ENCODE measurements at places on chromosomes 5 and 9.
A peak's percentile ranks its signal among the peaks of the same experiment; 100 is the strongest.

DNA sequence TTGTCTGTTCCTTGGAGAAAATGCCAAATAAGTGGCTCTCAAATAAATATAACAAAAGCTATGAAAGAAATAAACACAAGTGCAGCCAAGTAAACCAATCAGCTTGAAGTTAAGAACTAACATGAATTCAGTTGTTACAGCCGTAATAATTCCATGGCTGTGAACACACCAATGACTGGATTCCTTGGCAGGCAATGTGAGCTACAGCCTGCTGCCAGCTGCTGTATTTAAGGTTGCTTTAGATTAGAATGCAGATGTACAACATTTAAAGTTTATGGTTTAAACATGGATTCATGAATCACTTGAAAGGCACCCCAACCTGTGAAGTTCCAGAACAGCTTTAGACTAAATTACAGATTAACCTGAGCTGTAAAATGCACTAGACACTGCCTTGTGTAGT lies 626.4 kb upstream of the SEMA6A start:
- no peak for DNase-seq

GRCh38 chr5:79055017-79055416 lies 14.5 kb downstream of the DMGDH start:
- no peak for DNase-seq

DNA sequence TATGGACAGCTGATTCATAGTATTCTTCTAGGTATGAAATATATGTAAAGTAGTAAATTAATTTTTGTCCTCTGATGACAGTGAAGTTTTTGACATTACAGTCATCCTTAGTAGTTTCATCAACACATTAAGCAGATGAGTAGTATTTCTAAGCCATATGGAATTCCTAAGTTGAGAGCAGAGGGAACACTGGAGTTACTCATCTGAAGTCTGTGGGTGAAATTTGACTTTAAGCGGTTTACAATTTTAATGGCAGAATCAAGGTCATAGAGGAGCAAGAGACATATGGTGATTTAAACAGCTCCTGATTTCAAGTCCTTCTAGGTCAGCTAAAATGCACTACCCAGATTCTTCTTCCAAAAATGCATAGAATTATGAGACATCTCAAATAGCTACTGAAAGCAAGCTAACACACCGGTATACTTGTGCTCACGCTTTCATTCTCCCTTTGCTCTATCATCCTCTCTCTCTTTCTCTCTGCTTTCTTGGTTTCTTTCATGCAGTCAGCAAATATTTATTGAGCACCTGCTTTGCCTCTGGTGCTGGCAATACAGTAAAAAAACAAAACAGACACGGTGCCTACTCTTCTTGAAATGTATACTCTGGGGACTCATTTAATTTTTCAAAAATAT lies 235.9 kb downstream of the FER start:
- DNase-seq = no peak

- no peak for DNase-seq
Measured at GRCh38 chr5:152264645-152265254, 140.3 kb downstream of the NMUR2 start.

DNA sequence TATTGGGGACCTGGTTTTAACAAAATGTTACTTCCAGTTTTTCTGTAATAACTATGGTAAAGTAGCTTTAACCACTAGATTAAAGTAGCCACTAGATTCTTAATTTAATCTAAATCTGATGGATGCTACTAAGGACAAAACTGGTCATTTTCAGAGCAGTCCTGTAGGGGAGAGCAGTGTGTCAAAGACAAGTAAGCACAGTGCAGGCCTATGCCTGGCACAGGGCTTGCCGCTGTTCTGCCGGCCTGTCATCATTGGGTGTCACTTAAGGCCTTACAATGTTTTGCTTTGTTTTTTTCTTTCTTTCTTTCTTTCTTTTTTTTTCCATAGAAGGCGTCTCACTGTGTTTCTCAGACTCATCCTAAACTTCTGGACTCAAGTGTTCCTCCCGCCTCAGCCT lies 53.0 kb upstream of the NXNL2 start:
- DNase-seq = no peak

DNA sequence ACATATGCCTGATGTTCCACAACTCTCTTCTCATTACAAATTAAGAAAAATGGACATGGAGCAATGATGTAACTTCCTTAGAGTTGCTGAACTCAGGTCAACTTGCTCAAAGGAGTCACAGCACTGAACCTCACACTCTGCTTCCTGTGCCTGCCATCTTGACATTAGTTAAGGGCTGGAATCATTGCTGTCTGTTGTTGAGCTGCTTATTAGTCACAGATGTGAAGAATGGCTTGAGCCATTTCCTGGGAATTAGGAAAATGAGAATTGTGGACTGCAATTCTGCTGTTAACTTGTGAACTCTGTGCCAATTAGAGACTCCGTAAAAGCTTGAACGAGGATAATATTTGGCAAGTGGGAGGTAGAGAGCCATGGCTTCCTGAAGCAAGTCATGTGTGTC lies 212.0 kb downstream of the ADAMTS12 start:
- no peak for DNase-seq

DNA sequence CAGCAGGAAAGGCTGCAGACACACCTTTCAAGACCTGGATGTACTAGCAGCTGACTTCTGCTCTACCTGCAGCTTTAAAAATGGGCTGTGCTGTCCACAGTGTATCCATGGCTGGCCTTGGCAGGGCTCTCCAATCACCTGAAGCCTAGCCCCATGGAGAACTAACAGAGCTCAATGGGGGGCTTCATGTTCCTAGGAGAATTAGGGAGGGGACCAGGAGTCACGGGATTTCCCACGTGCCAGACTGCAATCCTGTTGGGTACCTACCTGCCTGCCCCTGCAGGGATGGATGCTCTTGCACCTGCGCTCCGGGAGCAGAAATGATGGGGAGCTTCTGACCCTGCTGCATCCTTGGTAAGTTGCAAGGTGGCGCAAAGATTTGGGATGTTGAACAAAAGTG lies 462.1 kb downstream of the ICE1 start:
- DNase-seq = no peak

GRCh38 chr5:98793223-98793622 lies 19.8 kb downstream of the RGMB start:
- DNase-seq = no peak

DNA sequence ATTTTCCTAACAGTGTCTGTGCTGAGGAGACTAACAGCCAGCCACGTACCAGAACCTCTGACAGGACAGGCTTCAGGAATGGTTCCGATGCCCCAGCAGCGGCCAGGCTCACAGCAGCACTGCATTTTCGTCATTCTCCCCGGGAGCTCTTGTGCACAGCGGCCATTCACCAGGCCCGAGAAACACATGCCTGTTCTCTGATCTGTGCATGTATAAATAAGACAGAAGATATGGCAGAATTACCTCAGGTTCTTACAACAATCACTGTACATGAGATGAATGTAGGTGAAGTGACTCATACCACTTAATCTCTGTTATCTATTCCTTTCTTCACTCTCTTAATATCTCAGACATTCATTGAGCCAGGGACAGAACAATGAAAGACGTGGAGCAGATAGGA lies 143.0 kb downstream of the FBN2 start:
- DNase-seq = no peak

DNA sequence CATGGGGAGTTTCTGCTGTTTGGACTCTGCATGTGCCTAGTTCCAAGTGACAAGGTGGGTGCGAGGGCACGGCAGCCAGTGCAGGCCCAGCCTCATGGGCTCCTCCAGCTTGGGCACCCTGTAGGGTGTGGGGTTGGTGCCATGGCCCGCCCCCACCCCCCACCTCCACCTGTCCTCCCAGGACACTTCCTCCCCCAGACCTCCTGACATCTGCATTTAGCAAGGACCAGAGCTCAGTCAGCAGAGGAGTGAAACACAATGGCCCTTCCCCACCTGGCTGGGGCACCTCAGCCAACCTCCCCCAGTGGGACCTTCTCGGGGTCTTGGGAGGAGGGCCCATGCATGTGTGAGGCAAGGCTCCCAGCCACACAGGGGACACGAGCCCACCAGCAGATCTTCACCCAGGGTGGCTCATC lies 1.9 kb upstream of the NKD2 start:
- DNase-seq = no peak

GRCh38 chr5:133259199-133259997 lies 207.6 kb downstream of the HSPA4 start:
- no peak for DNase-seq

- DNase-seq = no peak
Measured at GRCh38 chr9:130555968-130556367, 23.4 kb upstream of the FUBP3 start.

DNA sequence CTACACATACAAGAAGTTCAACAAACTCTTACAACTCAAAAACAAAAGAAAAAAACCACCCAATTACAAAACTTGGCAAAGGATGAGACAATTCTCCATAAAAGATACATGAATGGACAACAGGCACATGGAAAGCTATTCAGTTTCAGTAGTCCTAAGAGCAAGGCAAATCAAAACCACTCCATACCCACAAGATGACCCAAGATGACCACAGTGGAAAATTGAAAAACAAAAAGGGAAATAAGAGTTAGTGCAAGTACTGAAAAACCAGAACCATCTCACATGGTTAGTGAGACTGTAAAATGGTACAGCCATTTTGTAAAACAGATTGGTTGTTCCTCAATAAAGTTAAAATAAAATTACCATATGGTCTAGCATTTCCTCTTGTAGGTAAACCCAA lies 287.1 kb upstream of the CDH9 start:
- DNase-seq = no peak

- no peak for DNase-seq
Measured at GRCh38 chr9:7907551-7908337, 108.2 kb upstream of the DMAC1 start.

DNA sequence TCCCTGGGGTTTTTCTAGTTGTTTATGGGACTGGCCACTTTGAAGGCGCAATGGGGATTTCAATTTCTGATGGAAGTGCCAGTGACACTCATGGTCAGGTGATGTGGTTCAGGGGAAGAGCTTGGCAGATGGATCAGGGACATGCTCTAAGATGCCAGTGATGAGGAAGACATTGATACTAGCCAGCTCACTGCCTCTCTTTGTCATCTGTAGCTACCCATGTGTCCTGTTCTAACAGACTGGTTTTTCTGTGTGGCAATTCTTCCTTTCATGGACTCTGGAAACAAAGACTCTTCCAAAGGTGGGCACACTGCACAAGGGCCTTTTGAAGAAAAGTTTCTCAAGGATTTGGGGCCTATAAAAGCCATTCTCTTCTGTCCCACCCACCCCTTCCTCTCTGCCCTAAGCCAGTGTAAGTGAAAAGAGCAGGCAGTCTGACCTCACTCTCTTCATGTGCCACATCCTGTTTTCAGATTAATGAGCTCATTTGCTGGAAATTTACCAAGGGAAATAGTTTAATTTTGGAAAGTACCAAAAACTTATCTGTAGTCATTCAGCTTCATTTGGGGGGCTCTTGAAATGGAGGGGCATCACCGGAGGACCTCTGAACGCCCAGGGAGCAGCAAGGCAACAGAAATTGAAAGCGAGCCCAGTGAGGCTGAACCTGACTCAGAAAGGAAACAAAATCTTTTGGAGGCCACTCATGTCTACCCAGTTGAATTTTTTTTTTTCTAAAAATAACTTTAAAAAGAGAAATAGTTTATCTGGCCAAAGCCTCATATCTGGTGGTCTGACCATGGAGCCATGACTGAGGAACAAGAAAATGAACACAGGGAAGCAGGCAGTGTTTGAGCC lies 4.9 kb upstream of the TRAF1 start:
- peak; percentile 38 for DNase-seq

DNA sequence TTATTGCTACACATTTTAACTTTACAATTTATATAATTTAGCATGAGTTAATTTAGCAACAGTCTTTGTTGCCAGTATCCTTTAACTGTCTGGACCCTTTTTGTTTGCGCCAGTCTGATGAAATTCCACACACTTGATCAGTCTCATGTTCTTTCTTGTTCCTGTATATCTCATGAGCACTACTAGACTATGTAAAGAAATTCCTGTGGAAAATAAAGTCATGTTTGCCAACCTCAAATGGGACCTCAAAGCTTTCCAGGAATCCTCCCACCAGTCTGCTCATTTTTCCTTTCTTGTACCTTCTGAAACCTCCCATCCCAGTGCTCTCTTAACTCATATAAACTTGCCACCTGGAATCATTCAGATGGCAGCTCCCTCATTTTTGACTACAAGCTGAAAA lies 8.0 kb downstream of the DMXL1 start:
- DNase-seq = no peak

- no peak for DNase-seq
Measured at GRCh38 chr9:75084081-75084672, 3.8 kb downstream of the NMRK1 start.

DNA sequence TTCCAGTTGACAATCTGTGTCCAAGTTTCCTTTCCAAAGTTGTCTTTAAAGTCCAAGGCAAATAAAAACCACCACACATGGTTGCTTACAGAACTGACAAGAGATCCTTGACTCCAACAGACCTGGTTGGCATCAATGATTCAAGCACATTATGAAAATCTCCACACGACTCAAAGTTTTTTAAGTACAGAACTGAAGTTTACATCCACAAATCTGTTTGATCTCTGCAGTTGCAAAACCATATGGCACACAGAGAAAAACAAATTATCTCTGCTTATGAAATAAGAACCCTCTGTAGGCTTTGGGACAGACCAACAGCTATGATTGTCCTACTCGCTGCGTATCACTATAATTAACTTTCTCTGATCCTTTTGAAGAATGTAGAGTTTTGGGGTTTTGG lies 60.8 kb downstream of the MLLT3 start:
- no peak for DNase-seq

DNA sequence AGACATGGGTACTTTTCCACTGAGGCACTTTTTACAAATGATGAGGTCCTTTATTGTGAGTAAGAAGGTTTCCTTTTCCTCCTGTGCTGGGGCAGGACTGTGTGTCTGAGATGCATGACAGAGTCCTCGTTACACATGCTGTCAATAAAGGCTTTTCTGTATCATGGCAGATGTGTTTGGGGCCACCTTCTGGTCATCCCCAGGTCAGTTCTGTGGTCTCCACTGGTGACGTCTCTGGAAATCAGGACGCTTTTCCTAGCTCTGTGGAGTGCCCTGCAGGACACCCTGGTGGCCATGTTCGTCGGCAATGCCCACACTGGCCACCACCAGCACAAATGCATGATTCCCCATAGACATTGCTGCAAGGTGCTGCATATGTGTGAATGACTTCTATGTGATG lies 2.8 kb downstream of the CMBL start:
- DNase-seq = no peak

DNA sequence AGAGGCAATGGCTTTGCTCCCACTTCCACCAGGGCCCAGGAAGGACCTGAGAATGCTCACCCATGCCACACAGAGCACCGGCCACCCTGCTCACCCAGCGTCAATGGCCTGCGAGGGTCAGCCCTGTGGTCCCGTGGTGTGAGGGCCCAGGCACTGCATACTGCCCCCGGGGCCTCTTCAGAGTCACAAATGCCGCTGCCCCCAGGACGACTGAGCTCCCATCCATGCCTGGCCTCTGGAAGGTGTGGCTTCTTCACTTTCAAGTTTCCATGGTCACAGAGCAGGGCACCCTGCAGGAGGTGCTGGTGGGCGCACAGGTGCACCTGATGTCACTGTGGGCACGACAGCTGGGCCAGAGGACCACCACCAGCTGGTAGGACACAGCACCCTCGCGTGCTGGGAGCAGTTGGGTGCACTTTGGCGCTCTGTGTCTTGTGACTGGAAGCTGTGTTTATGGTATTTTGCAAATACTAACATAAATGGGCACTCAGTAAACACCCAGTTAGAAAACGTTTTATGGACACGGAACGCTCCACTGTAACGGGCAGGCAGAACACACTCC lies 12.5 kb upstream of the ZDHHC11 start:
- no peak for DNase-seq
